ENCODE measurements at places on chromosomes 6 and 20.

DNA sequence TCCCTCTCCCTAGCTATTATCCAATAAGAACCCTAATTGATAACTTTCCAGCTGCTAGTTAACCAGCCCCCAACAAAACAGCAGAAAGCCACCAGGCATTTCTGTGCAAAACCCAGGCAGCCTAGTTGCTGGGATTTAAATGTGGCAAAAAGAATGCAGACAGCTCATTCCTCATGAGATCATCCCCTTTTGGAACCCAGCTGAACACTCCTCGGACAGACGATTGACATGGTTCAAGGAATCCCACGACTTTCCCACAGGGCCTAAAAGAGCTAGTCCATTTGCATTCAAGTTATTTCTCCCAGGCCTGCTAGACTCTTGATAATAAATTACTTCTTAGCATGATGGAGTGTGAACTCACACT, 24.0 kb downstream of the JAG1 start:
- no peak for DNase-seq

DNA sequence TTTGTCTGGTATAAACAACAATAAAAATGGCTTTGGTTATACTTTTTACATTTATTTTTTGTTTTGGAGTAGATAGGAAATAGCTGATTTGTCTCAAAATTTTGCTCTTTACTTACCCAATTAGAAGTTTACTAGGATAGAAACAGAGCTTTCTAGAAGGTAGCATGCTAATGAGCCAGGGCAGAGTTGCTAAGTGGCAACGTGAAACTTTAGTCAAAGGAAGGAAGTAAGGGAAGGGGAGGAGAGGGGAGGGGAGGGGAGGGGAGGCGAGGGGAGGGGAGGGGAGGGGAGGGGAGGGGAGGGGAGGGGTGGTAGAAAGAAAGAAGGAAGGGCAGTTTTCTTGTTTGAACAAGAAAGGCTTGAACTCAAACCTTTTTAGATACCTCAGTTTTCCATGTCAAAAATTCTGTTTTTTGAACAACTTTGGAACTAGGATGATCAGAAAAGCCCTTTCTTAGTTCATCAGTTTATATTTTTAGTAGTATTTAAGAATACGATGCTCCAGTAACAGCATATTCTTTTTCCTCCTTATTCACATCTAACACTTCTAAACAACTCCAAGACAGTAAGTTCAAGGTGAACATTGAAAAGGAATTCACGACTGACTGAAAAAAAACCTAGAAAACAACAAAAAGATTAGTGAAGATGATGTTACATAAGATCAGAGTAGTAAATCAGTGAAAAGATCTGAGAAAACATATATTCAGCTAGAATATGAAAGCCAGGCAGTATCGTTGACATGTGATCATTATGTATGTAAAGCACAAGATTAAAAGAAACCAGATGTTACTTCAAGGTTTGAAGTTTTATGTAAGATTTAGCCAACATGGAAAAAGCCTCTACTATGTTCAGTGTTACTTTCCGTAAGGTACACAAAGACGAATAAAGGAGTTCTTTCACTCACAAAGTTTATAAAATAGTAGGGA, 263.4 kb downstream of the ARHGAP18 start:
- no peak for DNase-seq

GRCh38 chr6:122930252-122931180, 65.5 kb upstream of the CLVS2 start:
- DNase-seq = peak; percentile 8

DNA sequence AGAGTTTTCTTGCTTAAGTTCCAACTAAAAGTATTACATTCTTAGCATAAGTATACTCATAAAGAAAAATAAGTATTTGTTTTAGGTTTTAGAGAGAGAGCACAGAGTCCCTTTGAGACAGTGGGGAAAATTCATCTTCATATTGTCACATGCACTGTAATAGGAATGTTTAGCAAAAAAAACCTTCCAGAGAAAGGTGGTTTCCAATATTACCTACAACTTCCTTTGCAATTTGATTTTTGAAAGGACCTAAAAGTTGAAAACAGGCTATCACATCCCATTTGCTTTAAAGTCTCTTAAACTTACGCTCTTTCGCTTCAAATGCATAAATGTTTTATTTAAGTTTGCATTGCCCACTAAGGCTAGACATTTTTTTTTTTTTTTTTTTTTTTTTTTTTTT, 86.4 kb downstream of the OPRM1 start:
- no peak for DNase-seq

DNA sequence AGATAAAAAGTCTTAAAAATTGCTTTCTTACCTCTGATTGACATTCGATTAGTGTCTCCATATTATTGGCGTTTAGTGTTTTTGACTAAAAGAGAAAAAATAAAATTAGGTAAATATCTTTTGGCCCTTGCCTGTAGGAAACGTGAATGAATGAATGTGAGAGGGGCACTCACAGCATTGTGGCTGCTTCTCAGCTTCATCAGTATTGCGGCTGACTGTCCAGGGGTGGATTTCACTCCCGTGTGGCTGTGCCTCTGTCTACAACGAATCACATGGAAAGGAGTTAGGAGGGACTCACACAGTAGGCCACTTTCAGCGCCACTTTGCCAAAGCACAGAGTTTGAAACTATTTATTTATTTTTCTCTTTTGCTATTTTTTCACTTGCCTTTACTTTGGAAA, 844 bp downstream of the TAGAP start:
- DNase-seq = no peak

- no peak for DNase-seq
Observed at GRCh38 chr6:76771059-76771634, 692.1 kb downstream of the HTR1B start.

DNA sequence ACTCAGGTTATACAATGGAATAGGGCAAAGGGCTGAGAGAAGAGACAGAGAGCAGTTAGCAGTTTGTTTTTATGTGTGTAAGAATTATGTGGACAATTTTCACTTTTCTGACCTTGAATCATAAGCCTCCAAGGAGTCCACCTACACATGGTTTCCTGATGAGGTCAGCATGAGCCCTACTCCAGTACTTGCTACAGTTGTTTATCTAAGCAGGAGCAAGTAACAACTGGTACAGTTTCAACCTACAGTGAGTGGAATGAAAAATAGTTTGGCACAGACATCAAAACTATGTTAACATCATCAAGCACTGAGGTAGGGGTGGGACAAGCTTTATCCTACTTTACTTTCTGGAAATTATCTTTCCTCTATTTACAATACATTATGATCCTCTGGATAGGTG, 426.7 kb upstream of the ID4 start:
- DNase-seq = no peak

All from mucosa of descending colon (tissue), 3 donors.